Aortic smooth muscle cell (primary cell): ENCODE measurements at places on chromosomes 13 and 19. TPM values are rescaled to one million over a fixed set of nuclear protein-coding genes. Genes with fewer than 3 reads are reported as not detected.

The ABHD13 gene
- total RNA-seq: 6.2 and 6.3 TPM in 2 replicates

The SLC7A1 gene
- 8.5 and 10.6 TPM in 2 replicates for total RNA-seq

The RAVER1 gene
- 5.5 and 5.7 TPM in 2 replicates for total RNA-seq

The KLK2 gene
- not detected in 2 replicates for total RNA-seq

The OR7C1 gene
- not detected in 2 replicates for total RNA-seq

The ZNF780B gene
- 15.7 and 17.3 TPM in 2 replicates for total RNA-seq

The TMEM86B gene
- 0.81 and 1.5 TPM in 2 replicates for total RNA-seq
